Activated CD4-positive, alpha-beta T cell treated with anti-CD3 and anti-CD28 coated beads, Interleukin-2, Interleukin-4, amounts not matched to agents 100 ng/mL and 50 ng/mL, durations not matched to agents 16 hours and 8 hours (primary cell): ENCODE measurements at places on chromosomes 5 and 9.

DNA sequence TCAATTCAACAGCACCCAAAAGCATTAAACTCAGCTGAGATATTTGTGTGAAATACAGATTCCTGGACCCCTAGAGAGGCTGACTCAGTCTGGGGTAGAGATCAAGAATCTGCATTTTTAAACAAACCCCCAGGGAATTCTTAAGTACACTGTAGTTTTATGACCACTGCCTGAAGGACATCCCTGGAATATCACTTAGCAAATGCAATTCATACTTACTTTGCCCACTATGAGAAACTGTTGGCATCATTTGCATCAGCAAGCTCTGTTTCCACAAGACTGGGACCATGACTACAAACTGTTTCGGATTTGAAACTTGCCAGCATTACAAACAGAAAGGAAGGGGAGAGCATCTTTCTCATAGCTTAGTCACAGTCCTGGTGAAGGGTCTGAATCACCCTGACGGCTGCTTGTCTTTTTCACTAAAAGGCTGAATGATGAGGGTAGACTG is 63.7 kb downstream of the MLLT3 start:
- peak; percentile 80 for DNase-seq

- no peak for DNase-seq
Measured at GRCh38 chr9:114721491-114722079, 39.6 kb upstream of the TEX48 start.

DNA sequence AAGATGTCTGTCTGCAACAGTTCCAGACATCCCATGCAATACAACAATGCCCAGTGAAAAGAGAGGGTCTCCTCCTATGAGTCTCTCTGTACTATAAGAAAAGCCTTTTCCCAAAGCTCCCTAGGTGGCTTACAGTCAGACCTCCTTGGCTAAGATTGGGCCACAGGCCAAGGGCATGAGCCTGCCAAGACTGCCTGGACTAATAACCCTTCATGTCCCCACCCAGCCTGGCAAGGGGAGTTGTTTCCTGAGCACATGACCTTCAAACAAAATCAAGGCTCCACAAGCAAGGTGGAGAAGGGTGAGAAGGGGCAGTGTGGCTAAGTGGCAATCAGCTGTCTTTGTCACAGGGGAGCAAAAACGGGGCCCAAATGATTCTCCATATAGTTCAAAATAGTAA is 75.6 kb upstream of the ZSWIM6 start:
- no peak for DNase-seq

GRCh38 chr9:33024126-33024965 is 727 bp upstream of the DNAJA1 start:
- no peak for DNase-seq

GRCh38 chr9:73050065-73050816 is 97.4 kb upstream of the ALDH1A1 start:
- DNase-seq, result no peak

DNA sequence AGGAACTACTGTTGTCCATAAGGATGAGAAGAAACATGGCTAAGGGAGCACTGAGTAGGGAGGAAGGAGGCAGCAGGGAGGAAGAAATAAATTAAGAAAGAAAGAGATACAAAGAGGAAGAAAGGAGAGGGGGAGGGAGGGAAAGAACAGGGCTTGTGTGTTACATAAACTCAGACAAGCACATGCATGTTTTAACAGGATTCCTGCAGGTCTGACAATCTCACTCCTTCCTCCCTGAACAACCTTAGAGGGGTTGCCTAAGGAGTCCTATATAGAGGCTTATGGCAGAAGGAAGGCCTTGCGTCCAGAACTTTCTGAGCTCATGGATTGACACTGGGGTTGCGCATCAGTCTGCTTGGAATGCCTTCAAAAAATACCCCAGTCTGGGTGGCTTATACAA is 4.2 kb upstream of the KCNIP1 start:
- DNase-seq, result no peak

DNA sequence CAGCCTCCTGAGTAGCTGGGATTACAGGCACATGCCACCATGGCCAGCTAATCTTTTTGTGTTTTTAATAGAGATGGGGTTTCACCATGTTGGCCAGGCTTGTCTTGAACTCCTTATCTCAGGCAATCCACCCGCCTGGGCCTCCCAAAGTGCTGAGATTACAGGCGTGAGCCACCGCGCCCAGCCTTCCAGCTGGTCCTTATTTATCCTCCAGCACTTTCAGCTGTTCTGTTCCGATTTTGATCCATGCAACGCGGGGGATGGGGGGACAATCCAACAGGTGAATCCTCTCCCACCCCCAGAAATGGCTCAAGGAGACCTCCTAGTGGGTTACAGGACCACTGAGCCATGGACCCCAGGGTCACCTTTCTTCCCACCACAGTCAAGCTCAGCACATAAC is 14.7 kb upstream of the CDKN2AIPNL start:
- DNase-seq, result no peak

GRCh38 chr9:135116881-135117280 is 29.4 kb downstream of the OLFM1 start:
- DNase-seq, result no peak

DNA sequence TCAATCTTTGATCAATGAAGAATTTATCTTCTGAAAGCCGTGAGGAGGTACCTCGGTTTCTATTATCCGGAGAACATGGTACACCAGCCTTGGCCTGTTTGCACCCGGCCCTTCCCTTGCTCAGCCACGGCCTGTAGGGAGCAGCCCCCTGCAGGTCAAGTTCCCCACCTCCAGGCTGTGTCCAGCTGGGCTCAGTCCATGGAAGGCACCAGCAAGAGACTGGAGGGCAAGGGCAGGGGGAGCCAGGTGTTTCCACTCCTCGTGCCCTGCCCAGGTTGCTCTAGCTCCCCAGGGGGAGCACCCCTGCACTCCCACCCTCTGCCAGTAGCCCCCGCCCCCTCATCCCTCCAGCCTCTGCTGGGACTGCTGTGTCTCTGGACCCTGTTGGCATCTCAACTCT is 87.3 kb upstream of the ADAMTS2 start:
- DNase-seq, result no peak

DNA sequence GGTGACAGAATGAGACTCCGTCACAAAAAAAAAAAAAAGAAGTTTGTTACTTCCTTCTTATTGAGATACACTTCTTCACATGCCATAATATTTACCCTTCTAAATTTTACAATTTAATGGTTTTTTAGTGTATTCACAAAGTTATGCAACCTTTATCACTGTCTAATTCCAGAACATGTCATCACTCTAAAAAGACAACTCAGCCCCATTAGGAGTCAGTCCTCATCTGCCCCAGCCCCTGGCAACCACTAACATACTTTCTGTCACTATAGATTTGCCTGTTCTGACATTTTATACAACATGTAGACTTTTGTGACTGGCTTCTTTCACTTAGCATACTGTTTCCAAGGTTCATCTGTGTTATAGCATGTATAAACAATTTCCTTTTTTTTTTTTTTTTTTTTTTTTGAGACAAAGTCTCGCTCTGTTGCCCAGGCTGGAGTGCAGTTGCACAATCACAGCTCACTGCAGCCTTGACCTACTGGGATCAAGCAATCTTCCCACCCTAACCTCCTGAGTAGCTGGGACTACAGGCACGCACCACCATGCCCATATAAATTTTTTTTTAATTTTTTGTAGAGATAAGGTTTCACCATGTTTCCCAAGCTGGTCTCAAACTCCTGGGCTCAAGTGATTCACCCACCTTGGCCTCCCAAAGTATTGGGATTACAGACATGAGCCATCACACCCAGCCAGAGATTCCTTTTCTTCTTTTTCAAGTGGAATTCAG is 18.0 kb downstream of the AQP3 start:
- DNase-seq, result no peak

DNA sequence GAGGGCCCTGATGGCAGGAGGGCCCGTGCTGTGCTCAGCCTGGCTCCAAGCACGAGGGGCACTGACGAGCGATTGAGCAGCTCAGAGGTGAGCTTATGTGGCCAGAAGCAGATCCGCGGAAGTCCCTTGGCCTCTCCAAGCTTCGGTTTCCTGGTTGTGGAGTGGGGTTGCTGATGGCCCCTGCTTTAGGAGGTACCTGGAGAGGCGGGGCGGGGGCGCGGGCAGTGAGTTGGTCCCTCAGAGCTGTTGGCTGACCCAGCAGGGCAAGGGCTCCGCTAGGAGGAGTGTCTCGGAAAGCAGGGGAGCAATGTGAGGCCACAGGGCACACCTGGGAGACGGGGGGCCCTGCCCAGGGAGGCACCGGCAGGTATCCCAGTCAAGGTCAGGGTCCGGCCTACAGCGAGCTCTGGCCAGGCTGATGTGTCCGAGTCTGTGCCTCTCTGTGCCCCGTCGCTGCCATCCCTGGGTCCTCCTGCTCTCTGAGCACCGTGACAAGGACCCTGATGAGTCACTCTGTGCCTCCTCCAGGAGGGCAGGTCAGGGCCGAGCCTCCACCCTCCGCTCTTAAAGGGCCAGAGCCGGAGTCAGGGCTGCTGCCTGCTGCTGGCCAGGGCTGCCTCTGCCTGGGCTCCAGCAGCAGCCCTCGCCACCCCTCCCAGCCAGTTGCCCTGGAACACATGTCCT is 14.8 kb downstream of the NCS1 start:
- peak; percentile 11 for DNase-seq

- DNase-seq, result peak; percentile 10
Measured at GRCh38 chr9:106305428-106306133, 557.4 kb upstream of the ZNF462 start.

DNA sequence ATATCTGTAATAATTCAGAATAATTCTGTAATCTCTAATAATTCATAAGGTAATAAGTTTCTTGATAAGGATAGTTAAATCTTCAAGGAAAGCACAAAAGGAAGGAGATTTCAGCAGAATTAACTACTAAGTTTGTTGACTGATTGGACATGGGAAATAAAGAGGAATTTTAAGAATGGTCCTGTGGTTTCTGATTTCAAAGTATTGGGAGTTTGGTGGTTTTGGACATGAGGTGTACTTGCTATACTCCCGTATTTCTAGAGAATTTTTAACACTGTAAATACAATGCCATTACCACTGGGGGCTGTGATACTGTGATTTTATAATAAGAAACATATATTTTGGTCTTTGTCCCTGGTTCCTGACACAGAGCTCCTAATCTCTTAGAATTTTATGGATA is 123.9 kb downstream of the UNC13B start:
- DNase-seq, result no peak

DNA sequence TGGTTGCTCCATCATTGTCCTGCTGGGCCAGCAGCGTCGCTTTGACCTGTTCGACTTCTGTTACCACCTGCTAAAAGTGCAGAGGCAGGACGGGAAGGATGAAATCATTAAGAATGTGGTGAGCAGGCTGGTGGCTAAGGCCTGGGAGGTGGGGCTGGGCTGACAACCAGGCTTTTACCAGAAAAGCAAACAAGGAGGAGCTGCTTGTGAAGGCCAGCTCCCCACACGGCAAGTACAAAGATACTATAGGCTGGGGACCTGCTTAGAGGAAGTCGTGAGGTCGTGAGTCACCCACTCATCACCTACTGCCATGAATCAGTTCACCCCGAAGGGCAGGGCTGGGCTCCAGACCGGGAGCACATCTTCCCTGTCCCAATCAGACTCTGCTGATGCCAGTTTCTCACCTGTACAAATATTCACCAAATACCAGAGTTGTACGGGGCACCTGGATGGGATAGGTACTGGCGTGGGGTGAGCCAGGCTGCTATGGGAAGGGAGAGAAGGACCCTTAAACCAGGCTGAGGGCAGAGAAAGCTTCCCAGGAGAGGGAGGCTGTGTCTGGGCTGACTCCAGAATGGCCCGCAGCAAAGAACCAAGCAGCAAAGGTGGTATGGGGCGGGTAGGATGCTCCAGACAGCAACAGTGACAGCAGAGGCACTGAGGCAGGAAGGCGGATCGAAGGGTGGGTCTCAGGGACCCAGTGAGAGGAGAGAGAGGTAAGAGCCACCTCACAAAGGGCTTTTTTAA is 69.3 kb upstream of the NIPAL4 start:
- DNase-seq, result peak; percentile 79
